Psoas muscle (tissue), 8 donors: ENCODE measurements at places on chromosomes 12 and 14.

DNA sequence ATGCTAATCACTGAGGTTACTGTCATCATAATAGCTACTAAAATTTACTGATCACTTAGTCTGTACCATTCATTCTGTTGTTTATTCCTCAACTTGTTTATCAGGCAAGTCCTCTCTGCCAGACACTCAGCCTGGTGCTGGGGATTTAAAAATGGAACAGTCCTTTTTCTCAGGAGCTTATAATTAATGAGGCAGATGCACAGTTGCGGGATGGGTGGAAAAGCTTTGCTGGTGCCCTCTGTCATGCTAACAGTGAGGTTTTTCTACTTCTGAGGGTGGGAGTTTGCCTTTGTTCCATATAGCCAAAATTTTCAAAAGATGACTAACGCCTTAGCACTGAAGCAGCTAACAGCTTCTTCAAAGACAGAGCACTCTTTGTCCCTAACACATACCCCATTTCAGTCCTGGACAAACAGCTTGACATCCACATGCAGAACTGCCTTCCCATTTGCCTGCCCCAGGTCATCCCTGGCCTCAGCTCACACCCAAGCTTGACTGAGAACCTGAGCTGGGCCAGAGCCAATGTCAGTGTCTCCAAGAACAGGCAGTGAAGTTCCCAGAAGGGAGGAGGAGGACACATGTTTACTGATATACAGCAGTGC, 30.8 kb upstream of the HSPB8 start:
- no peak for DNase-seq

DNA sequence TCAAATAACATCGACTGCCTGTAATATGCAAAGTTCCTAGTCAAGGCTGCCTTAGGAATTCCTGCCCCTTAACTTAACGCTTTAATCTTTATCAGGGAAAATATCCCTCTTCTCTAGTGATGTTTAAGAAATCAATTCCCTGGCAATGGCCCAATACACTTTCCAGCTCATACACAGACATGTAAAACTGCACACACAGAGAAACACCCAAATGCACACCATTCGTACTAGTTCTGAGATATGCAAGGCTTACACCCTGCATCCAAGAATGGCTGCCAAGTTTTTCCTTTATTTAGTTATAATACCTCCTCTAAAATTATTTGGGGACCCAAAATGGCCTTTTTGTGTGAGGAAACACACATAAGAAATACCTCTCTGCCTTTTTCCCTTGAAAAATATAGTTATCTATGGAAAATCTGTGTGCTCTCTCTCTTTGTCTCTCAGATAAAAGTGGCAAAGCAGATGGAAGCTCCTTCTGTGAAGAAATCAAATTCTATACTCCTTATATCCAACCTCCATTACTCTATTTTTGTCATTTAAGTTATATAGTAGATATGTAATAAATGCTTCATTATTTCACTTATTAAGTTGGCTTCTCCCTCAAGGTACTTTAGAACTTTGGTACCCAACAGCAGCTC, 120.0 kb upstream of the MDM1 start:
- no peak for DNase-seq

DNA sequence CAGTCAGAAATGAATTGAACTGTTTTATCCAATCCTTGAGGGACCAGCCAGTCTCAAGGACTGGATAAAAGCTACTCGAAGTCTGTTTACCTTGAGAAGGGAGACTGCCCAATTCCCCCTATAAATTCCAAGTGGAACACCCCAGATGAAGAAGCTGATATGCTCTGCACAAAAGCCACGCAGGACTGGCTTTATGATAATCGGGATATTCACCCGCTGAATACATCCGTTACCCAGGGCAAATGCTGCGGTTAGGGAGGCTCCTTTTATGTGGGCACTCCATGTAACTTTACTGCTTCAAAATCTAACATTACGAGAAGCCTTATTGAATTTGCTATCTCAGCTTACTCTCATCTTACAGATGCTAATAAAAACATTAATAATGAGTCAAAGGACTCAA, 119.1 kb downstream of the DENND5B start:
- DNase-seq, result no peak

- DNase-seq, result no peak
Observed at GRCh38 chr12:106305376-106305775, 2.8 kb downstream of the TCP11L2 start.

- DNase-seq, result peak; percentile 58
Observed at GRCh38 chr12:127677537-127678131, 589.3 kb upstream of the TMEM132C start.

DNA sequence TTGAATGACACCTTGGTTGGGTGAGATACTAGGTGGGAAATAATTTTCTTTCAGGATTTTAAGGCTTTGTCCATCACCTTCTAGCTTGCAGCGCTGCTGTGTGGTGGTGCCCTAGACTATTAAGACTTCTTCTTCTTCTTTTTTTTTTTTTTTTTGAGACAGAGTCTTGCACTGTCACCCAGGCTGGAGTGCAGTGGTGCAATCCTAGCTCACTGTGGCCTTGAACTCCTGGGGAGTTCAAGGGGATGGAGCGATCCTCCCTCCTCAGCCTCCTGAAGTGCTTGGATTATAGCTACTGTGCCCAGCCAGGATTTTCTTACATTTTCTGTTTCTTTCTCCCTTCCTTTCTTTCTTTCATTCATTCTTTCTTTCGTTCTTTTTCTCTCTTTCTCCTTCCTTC, 10.3 kb upstream of the MTA1 start:
- DNase-seq, result no peak

GRCh38 chr12:62251609-62251958, 8.6 kb upstream of the USP15 start:
- DNase-seq, result no peak

DNA sequence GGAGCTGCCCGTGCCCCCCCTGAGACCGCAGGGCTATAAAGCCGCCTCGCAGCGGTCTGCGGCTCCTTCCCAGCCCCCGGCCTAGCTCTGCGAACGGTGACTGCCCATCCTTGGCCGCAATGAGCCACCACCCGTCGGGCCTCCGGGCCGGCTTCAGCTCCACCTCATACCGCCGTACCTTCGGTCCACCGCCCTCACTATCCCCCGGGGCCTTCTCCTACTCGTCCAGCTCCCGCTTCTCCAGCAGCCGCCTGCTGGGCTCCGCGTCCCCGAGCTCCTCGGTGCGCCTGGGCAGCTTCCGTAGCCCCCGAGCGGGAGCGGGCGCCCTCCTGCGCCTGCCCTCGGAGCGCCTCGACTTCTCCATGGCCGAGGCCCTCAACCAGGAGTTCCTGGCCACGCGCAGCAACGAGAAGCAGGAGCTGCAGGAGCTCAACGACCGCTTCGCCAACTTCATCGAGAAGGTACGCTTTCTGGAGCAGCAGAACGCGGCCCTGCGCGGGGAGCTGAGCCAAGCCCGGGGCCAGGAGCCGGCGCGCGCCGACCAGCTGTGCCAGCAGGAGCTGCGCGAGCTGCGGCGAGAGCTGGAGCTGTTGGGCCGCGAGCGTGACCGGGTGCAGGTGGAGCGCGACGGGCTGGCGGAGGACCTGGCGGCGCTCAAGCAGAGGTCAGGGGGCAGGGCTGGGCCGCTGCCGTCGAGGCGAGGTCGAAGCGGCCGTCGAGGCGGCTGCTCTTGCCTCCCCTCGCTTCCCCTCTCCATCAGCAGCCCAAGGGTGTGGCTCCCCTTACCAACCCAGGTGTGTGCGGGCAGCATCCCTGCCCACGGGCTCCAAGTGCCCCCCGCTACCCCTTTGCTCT, at the start of gene PRPH:
PRPH (plus strand) TSS at position 66 of the 855 bp plus-strand sequence; CDS start at position 120, 54 bp downstream.
- DNase-seq, result no peak

- DNase-seq, result no peak
Observed at GRCh38 chr12:69684466-69684865, 14.6 kb downstream of the BEST3 start.

GRCh38 chr14:100726550-100727085, at the start of gene DLK1:
TSS of gene DLK1 (plus strand) at chr14:100726892. CDS start at chr14:100727069, 177 bp downstream.
- DNase-seq, result no peak

- DNase-seq, result no peak
Observed at GRCh38 chr14:57848353-57848752, 17.5 kb downstream of the SLC35F4 start.

GRCh38 chr14:73829526-73830431, 21.9 kb upstream of the PTGR2 start:
- DNase-seq, result no peak

GRCh38 chr14:92413379-92413778, 90.4 kb downstream of the SLC24A4 start:
- DNase-seq, result no peak

- DNase-seq, result peak; percentile 81
Observed at GRCh38 chr12:55681142-55682077, 26.3 kb downstream of the ITGA7 start.

DNA sequence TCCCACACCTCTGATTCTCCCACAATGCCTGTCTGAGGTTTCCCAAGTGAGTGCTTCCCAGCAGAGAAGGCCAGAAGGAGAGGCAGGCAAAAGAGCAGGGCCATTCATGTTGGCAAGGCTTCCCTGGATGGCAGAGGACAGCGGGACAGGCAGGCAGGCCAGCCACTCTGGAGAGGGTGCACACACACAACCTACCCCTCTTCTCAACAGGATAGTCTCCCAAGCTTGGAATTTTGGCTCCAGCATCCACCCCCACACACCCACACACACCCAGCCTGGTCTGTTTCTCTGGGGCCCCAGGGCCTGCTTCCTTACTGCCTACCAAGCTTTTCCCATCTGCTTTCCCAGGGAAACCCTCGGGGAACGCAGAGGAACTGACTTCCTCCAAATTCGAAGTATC, 15.4 kb upstream of the RACGAP1 start:
- DNase-seq, result no peak
